ENCODE measurements at places on chromosomes 12 and 14. TPM values are rescaled to one million over a fixed set of nuclear protein-coding genes. Genes with fewer than 3 reads are reported as not detected.

Gene NABP2
- total RNA-seq, result 20.4 TPM

Gene PPFIA2
- total RNA-seq, result 0.64 TPM

Gene PAPLN
- total RNA-seq, result 33.1 TPM

Gene GLI1
- total RNA-seq, result 0.05 TPM

Gene BRAP
- 10.3 TPM for total RNA-seq

Gene VRTN
- not detected for total RNA-seq

Gene PRKD1
- total RNA-seq, result 18.7 TPM

Gene REP15
- total RNA-seq, result 1.2 TPM

Gene TCL1B
- total RNA-seq, result not detected

Gene CLEC14A
- total RNA-seq, result 60.1 TPM

Gene FLVCR2
- 3.7 TPM for total RNA-seq

Gene STAB2
- total RNA-seq, result not detected

Gene MMP19
- 37.2 TPM for total RNA-seq

Gene ASIC1
- total RNA-seq, result 20.7 TPM

Gene DLK1
- total RNA-seq, result 0.19 TPM

Gene LRFN5
- 19.6 TPM for total RNA-seq

Gene HELB
- total RNA-seq, result 2.2 TPM

Gene AGAP2
- not detected for total RNA-seq

Gene TCP11L2
- 18.8 TPM for total RNA-seq

Gene DEPDC4
- total RNA-seq, result not detected

Gene INSM2
- not detected for total RNA-seq

Gene TSPAN19
- not detected for total RNA-seq

Gene AQP6
- total RNA-seq, result 0.37 TPM

Gene OVCH1
- total RNA-seq, result 0.20 TPM

Gene AQP2
- total RNA-seq, result 0.31 TPM

Gene PIANP
- total RNA-seq, result not detected

Gene SHMT2
- total RNA-seq, result 118 TPM

Gene GZMB
- total RNA-seq, result not detected

Gene SERPINA3
- 731 TPM for total RNA-seq

Gene ACOT4
- total RNA-seq, result 0.69 TPM

Gene COX8C
- not detected for total RNA-seq

Gene RASSF9
- 3.7 TPM for total RNA-seq

Gene TNFAIP2
- total RNA-seq, result 69.3 TPM

Gene ITGB7
- not detected for total RNA-seq

Gene LRTM2
- not detected for total RNA-seq

Gene BEGAIN
- total RNA-seq, result 0.69 TPM

Gene PMCH
- total RNA-seq, result not detected

Gene NGB
- not detected for total RNA-seq

Gene CIROP
- total RNA-seq, result 0.83 TPM

Gene RNASE4
- total RNA-seq, result 133 TPM

Gene GPR68
- 1.1 TPM for total RNA-seq

Gene PRPH
- 0.73 TPM for total RNA-seq

Gene LHX5
- total RNA-seq, result not detected

Gene DNAH10
- 0.24 TPM for total RNA-seq

Gene KCNK10
- total RNA-seq, result not detected

Gene SMIM41
- not detected for total RNA-seq

Gene TAS2R42
- total RNA-seq, result not detected

Gene SPSB2
- total RNA-seq, result 8.2 TPM

Gene C14orf180
- not detected for total RNA-seq

Gene RNASE3
- total RNA-seq, result not detected

Gene COPS7A
- total RNA-seq, result 87.5 TPM

Gene CLBA1
- total RNA-seq, result 6.6 TPM

Gene TAS2R7
- total RNA-seq, result not detected

Gene MAP1LC3B2
- total RNA-seq, result 0.24 TPM

Gene SIRT4
- 0.50 TPM for total RNA-seq

Gene OTX2
- not detected for total RNA-seq

Gene DPPA3
- total RNA-seq, result not detected

Gene CLEC4E
- not detected for total RNA-seq

Measured in cardiac ventricle fibroblast (primary cell).